ENCODE measurements at places on chromosomes 7 and 10.
A peak's percentile ranks its signal among the peaks of the same experiment; 100 is the strongest.

DNA sequence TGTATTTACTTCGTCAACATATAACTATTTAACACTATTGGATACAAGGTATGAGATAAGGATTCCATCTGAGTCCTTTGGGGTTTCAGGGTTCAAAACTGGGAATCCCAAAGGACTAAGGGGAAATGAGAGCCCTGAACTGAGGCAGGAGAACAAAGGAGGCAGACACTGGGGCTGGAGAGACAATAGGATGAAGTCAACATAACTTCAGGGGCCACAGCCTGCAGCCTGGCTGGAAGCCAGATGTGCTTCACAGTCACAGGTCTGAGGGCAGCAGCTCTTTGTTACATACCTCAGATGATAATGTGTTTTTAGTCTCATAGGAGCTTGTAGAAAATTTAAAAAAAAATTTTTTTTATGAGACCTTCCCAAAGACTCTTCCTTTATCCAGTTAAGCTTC lies 73.3 kb downstream of the NRF1 start:
- DNase-seq = no peak

DNA sequence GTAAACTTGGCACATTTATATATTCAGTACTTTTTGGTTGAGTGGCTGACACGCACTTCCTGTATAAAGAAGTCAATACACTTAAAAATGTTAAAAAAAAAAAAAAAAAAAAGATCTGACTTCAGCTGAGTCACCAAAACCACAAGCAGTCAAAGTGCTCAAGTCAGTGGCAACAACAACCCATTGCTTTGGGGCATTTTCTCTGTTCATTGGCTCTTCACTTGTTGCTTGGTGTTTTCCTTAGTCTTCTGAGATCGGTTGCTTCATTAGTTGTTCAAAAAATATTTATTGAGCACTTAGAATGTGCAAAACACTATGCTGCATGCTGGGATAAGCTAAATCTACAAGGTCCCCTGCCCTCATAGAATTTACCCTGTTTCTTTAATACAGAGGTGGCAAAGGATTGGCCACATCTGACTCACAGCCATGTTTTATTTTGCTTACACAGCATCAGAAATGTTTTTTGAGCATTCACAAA lies 63.7 kb downstream of the ZNRF2 start:
- peak; percentile 91 for DNase-seq

DNA sequence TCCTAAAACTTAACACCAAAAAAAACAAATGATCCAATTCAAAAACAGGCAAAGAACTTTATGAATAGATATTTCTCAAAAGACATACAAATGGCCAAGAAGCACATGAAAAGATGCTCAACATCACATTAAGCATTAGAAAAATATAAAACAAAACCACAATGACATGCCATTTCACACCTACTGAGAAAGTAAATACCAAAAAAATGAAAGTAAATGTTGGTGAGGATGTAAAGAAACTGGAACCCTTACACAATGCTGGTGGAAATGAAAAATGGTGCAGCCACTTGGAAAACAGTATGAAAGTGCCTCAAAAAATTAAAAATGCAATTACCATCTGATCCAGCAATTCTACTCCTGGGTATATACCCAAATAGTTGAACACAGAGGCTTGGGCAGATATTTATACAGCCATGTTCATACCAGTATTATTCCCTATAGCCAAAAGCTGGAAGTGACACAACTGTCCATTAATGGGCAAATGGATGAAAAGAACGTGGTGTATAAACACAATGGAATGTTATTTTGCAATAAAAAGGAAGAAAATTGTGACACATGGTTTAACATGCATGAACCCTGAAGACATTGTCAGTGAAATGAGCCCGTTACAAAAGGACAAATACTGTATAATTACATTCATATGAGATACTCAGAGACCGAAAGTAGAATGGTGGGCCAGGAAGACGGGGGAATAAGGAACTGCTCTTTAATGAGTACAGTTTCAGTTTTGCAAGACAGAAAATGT lies 89.0 kb downstream of the JMJD1C start:
- DNase-seq = peak; percentile 73

DNA sequence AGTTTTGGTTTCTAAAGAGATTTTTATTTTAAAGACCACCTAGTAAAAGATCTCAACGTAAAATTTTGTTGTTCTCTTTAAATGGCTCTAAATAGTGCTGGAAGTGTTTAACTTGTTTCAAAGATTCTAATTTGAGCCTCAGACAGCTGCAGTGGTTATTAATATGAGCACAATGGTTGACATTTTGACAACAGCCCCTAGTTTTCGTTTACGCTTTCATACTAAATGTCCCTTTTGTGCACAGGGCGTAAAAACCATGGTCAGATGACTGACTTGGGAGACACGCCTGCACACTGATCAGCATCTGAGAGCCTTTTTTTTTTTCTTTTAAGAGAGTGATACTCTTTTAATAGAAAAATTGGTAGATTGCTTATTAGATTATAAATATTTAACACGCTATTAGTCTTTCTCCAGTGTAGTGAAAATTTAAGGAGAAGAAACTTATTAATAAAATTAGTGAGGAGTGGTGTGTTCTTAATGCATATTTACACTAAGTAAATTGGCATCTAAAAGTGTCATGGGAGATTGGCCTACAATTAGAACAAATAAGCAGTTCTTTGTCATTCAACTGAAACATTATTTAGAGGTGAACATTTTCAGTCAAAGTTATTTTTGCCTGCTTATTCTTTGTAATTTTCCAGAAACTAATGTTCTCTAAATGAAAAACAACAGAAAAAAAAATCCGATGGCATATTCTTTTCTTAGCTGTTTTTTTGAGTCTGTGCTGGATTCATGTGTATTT lies 182.8 kb upstream of the PHYHIPL start:
- DNase-seq = no peak

GRCh38 chr10:8137726-8138125 lies 83.2 kb downstream of the GATA3 start:
- DNase-seq = no peak

GRCh38 chr10:55446441-55447002 lies 645.5 kb upstream of the PCDH15 start:
- DNase-seq = no peak

- DNase-seq = no peak
Observed at GRCh38 chr10:71660313-71660712, 59.3 kb downstream of the C10orf105 start.

DNA sequence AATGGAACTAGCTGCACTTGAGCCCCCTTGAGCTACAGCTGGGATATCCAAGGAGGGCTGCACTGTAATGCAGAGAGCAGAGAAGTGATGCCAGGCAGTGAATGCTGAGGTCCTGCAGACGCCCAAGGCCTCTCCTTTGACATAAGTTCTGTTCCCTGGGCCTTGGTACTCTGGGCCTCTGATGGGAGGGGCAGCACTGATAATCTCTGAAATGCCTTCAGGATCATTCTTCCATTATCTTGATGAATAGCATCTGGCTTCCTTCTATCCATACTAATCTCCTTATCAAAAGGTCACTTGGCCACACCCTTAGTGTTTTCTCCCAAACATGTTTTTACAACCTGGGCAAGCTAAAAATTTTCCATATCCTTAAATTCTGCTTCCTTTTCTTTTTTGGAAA lies 6.9 kb downstream of the GRB10 start:
- DNase-seq = no peak

- no peak for DNase-seq
Observed at GRCh38 chr7:16543456-16543855, 16.8 kb downstream of the LRRC72 start.

DNA sequence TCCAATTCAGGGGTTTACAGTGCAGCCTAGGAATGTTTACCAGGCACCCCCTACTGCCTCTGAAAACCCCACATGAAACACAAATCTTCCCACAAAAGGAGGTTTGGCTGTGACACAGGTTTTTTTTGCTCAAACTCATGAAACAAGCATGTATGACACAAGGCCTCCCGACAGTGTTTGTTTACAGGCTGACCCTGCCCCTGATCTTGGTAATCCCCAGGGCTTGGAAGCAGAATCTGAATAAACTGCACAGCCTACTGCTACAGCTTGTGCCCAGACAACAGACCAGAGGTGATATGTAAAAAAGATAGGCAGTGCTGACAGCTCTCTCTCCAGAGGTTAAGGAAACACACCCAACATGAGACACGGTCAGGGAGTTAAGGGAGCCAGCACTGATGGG lies 184.2 kb downstream of the KMT2E start:
- no peak for DNase-seq

- no peak for DNase-seq
Observed at GRCh38 chr7:116399819-116400218, 99.7 kb upstream of the CAV2 start.

DNA sequence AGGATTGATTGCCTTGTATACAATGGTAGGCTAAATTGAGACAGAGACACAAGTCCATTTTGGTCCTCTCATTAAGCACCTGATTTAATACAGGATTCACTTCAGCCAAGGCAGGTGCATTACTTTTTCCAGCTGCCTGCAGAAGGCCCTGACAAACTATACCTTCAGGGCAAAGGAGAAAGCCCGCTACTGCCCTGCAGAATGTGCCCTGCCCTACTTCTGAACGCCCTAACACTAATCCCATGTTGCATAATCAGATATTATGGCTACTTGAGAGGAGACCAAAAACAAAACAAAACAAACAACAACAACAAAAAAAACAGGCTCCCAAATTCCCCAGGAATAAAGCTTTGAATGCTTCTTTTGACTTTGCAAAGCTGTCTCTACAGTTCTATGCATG lies 116.9 kb upstream of the ABI1 start:
- no peak for DNase-seq

GRCh38 chr10:116960066-116960776 lies 44.8 kb downstream of the SHTN1 start:
- DNase-seq = no peak

GRCh38 chr10:114343623-114344505 lies 60.4 kb downstream of the AFAP1L2 start:
- no peak for DNase-seq

- no peak for DNase-seq
Observed at GRCh38 chr10:71088054-71088453, 124.3 kb upstream of the UNC5B start.

DNA sequence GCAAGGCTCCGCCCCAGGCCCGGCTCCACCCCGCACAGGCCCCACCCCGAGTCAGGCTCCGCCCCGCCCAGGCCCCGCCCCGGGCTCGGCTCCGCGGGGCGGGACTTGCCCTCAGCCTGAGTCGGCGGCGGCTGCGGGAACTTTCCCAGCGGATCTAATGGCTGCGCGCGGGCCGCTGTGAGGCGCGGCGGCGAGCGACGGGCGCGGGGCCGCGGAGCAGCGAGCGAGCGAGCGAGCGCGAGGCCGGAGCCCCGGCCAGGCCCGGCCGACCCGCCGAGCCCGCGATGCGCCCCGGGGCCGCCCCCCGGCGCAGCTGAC lies at the start of gene INPP5A:
Gene INPP5A, plus strand, starts transcription at position 104 of the 318 bp plus-strand sequence. CDS start 310 bp downstream, outside the sequence.
- DNase-seq = no peak

GRCh38 chr7:4136501-4137110 lies 545.5 kb upstream of the FOXK1 start:
- DNase-seq = no peak

- DNase-seq = no peak
Observed at GRCh38 chr7:66110856-66111255, 3.8 kb upstream of the CRCP start.

DNA sequence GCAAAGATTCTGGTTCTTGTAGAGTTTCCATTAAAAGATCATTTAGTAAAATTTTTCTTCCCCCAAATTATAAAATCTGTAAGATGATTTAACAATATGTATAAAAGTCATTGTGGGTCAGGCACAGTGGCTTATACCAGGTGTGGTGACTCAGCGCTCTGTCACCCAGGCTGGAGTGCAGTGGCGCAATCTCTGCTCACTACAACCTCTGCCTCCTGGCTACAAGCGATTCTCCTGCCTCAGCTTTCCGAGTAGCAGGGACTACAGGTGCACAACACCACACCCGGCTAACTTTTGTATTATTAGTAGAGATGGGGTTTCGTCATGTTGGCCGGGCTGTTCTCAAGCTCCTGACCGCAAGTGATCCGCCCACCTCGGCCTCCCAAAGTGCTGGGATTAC lies 68.0 kb downstream of the SEPTIN14 start:
- DNase-seq = no peak

GRCh38 chr7:132739271-132739955 lies 163.1 kb upstream of the PLXNA4 start:
- DNase-seq = no peak

DNA sequence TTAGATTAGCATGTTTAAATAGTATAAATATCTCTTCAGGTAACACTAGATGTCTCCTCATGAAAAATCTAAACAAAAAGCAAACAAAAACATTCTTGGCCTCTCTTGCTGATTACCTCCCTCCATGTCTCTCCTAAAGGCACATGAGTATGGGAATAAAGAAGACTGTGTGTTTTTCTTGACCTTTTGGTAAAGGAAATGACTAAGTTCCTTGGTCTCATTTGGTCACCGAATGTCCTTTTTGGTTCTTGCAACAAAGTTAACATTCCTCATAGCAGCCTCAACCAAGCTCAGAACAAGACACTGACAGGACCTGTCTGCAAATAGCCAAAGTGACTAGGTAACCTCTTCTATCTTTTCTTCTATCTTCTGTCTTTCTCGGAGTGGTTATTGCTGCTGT lies 35.5 kb downstream of the POM121L12 start:
- no peak for DNase-seq

DNA sequence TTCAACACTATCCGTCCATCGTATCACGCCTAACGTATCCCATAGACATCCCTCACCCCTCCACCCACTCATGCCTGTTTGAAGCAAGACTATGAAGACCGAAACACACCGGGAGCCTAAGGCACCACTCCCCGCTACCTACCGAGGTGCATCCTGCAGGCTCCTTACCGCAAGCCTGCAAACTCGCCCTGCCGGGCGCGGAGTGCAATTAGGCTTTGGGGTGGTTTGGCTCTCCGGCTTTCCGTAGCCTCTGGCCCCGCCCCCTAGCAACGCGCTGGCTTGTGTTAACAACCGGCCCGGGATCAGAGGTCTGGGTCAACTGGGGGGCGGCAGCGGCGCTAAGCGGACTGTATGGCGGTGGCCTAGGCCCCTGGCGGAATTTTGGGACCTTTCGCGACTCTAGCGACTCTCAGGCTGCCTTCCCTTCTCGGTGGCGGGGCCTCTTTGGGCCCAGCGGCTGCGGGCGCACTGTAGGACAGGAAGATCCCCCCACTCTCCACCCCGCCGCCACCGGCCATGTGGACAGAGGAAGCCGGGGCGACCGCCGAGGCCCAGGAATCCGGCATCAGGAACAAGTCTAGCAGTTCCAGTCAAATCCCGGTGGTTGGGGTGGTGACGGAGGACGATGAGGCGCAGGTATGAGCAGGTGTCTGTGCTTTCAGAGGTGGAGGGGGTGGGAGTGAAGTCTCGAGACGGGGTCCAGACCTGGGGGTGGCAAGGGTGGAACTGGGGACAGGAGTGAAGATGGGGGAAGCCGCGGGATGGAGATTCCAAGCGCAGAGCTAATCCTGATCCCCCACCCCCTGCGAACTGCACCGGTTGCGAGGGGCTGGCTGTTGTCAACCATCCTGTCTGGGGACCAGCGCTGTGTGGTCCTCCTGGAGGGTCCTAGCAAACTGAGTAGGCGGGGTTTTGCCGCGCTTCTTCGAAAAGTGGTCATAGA lies at the start of gene CFAP69:
Gene CFAP69, plus strand, starts transcription at position 266 of the 943 bp plus-strand sequence. Its CDS starts 251 bp downstream, at position 517.
- peak; percentile 88 for DNase-seq

GRCh38 chr10:29022513-29022912 lies 266.4 kb upstream of the LYZL1 start:
- DNase-seq = no peak

- no peak for DNase-seq
Observed at GRCh38 chr7:81736091-81736490, 33.8 kb downstream of the HGF start.

All from MM.1S (cell line).